GDM1 (cell line): ENCODE measurements at places on chromosomes 1 and 21.

GRCh38 chr1:150364231-150365003 lies 470 bp downstream of the RPRD2 start:
- peak; percentile 42 for DNase-seq

- DNase-seq: no peak
Measured at GRCh38 chr1:232062967-232063366, 436.4 kb downstream of the DISC1 start.

DNA sequence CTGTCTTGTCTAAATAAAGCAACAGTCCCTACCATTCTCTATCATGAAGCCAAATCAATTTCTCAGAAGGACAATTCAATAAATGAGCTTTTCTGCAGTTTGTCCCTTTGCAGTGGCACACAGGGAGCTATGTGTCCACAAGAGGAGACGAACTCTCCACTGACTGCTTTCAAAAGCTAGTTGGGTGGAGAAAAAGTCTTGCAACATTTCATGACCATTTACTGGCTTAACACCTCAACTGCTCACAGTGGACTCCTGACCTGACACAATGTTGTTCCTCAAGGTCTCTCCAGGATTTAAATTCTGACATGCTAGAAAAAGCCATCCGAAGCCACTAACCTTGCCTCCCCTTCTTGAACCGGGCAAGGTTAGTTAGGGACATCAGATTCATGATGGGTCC lies 111.7 kb downstream of the TIAM1 start:
- no peak for DNase-seq

- DNase-seq: no peak
Measured at GRCh38 chr1:211488641-211489040, 3.3 kb downstream of the RD3 start.

- no peak for DNase-seq
Measured at GRCh38 chr1:235617808-235618207, 31.8 kb downstream of the GNG4 start.

- no peak for DNase-seq
Measured at GRCh38 chr1:239722035-239722434, 335.7 kb downstream of the CHRM3 start.
